Pulmonary artery endothelial cell (primary cell): ENCODE measurements at places on chromosomes 13 and 19.

DNA sequence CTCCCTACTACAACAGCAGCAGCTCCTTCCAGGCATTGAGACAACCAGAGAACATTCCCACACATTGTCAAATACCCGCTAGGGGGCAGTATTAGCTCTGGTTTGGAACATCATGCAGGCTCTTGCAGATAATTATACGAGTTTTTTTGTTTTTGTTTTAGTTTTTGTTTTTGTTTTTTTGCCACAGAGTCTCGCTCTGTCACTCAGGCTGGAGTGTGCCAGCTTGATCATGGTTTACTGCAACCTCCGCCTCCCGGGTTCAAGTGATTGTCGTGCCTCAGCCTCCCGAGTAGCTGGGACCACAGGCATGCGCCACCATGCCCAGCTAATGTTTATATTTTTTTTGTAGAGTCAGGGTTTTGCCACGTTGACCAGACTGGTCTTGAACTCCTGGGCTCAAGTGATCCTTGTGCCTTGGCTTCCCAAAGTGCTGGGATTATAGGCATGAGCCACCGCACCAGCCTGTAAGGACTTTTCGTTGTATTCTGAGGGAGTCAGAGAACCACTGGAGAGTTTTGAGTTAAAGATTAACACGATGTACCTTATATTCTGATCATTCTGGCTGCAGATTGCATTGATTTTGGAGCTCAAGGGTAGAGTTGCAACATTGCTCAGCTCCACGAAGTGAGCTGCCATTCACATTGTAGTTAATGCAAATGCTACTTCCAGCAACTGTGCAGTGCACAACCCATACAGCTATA is 41.7 kb upstream of the CEACAM20 start:
- DNase-seq: peak; percentile 49

GRCh38 chr19:39106194-39106593 is 19.4 kb upstream of the PAK4 start:
- no peak for DNase-seq

DNA sequence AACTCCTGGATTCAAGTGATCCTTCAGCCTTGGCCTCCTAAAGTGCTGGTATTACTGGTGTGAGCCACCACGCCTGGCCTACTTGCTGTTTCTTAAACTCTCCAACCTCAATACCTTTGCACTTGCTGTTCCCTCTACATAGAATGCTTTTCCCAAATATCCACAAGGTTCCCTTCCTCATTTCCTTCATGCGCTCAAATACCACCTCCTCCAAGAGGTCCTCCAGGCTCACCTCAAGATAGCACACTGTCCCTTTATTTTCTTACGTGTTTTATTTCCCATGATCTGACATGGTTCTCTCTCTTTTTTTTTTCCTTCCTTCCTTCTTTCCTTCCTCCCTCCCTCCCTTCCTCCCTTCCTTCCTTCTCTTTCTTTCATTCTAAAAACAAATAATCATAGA is 13.5 kb downstream of the RDH8 start:
- no peak for DNase-seq

DNA sequence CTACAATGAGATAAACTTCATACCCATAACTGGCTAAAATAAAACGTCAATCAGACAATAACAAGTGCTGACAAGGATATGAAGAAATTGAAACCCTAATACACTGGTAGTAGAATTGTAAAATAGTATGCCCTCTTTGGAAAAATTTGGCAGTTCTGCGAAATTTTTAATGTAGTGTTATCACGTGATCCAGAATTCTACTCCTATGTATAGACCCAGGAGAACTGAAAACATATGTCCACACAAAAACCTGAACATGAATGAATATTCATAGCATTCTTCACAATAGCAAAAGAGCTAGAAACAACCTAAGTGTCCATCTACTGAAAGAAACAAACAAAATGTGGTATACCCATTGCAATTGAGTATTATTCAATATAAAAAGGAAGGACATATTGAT is 14.2 kb upstream of the MYO16 start:
- DNase-seq: no peak

- DNase-seq: no peak
These were observed 9.1 kb downstream of the KCNC3 start for GRCh38 chr19:50320051-50320450.

- no peak for DNase-seq
These were observed 225.7 kb downstream of the LMO7 start for GRCh38 chr13:75861786-75862185.

GRCh38 chr13:74306496-74306895 is 172.3 kb upstream of the KLF12 start:
- DNase-seq: no peak

DNA sequence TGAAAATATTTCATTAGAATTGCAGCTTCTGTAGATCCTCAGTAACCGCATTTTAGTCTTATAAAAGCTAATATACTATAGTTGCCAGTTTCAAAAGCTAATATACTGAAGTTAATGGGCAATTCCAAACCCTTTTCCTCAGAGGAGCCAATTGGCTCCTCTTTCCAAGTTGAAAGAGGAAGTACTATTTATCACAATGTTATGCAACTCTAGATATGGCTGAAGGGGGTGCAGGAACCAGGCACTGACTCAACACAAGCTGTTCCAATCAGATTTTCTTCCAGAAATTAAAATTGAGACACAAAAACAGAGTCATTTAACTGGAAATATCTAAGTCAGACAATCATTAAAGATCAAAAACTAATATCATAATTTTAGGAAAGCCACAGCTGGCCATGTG is 258.9 kb downstream of the PCDH20 start:
- no peak for DNase-seq

GRCh38 chr19:35211545-35212230 is 16.9 kb downstream of the FAM187B start:
- DNase-seq: no peak

GRCh38 chr13:43346427-43346826 is 323.0 kb downstream of the DNAJC15 start:
- no peak for DNase-seq

GRCh38 chr13:99005609-99006008 is 27.7 kb upstream of the DOCK9 start:
- DNase-seq: no peak

DNA sequence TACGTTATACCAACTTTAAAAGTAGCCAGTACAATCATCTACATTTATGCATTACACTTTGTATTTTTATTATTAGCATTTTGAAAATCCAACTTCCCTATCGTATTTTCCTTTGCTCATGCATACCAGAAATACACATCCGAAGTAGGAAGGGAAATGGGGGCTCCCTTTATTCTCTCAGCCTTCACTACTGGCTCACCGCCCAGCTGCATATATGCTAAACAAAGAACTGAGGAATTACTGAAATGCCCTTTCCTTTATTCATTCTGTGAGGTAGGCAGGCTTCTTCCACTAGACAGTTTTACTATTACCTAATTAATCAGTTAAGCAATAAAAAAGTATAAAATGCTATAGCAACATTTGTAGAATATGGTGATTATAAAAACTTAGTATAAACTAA is 291.6 kb downstream of the KLF12 start:
- DNase-seq: peak; percentile 29

DNA sequence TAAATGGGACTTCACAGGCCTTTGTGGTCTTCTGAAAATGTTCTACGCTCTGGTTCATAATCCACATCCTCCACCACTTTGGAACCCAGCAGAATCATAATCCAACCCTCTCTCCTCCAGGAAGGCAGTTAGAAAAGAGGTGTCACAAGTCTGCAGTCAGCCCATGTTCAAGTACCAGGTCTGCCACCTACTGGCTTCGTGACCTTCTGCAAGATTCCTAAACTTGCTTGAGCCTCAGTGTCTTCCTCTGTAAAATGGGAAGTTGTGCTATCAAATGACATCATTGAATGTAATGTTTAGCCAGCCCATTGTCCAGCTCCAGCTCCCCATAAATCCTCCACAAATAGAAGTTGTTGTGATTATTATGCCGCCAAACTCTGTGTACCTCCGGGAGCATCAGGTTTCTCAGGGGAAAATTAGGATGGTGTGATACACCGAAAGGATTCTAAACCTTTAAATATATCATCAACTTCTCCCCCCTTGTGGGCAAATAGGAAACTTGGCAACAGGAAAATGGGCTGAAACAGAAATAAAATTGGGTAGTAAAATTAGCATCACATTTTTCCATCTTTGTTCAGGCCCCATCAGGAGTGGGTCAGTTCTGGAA is 109.7 kb downstream of the NUFIP1 start:
- DNase-seq: peak; percentile 20

- no peak for DNase-seq
These were observed 193.2 kb downstream of the POU4F1 start for GRCh38 chr13:78410164-78410563.

DNA sequence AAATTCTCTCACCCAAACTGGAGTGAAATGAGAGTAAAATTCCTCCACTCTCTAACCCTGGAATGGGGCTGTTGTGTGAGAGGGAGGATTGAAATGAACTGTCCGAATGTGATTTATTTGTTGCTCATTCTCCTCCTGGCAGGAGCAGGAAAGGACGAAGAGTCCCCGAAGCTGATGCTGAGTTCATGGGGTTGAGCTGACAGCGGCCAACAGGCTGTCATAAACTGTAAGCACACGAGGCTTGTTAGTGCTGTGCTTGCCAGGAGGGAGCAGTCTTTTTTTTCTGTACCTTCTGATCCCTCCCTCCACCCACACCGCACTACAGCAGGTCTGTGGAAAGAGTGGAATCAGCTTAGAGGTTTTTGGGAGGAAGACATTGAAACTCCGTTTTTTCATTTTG is 33.1 kb upstream of the ZNF331 start:
- DNase-seq: no peak

DNA sequence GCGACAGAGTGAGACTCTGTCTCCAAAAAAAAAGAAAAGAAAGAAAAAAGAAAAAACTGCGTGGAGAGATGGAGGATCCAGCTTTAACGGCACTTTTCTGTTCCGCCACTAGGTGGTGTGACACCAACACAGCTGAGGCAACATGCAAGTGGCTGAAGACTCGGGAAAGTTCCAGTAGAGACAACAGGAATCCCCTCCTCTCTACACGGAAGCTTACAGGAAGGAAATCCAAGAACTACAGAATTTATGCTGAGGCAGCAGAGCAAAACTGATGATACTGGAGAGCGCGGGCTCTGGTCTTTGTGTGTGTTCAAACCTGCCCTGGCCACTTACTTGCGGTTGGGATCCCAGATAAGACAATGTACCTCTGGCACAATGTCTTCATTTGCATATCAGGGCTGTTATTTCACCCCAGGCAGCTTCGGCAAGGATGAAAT is 9.9 kb downstream of the RANBP3 start:
- DNase-seq: peak; percentile 61

DNA sequence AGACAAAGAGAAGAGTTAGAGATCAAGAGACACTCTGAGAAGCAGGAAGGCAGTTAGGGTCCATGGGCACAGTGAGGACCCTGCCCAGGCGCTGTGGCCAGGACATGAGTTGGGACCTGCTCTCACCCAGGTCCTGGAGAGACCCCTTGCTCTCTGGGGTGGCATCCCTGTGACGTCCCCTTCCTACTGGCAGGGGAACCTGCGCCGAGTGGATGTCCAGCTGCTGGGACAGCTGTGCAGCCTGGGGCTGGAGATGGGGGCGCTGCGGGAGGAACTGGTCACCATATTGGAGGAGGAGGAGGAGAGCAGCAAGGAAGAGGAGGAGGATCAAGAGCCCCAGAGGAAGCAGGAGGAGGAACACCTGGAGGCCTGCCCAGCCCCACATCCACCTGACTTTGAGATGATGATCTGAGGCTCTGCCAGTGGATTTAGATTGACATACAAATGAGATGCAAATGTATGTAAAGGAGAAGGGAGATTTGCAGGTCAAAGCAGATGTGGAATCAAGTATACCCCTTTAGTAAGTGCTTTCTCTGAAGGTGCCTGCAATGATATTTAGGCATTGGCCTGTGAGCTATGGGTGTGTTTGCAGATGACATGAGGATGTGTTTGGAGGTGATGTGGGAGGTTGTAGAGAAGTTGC is 978 bp downstream of the ERICH4 start:
- DNase-seq: no peak

DNA sequence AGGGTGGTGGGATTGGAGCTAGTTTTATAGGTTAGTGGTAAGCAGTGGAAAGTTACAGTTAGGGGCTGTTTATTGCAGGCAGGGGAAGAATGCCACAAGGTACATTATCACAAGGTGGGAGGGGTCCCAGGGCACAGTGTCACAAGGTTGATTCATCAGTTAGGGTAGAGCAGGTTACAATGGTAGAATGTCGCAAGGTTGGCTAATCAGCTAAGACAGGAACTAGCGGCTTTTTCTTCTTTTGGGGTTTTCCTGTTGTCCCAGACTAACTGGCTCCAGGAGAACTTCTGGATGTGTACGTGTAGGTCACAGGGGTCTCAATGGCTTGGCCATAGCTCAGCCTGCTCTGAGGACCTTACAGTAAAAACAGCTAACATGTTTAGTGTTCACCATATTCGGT is 1221.1 kb downstream of the SLITRK1 start:
- DNase-seq: no peak

DNA sequence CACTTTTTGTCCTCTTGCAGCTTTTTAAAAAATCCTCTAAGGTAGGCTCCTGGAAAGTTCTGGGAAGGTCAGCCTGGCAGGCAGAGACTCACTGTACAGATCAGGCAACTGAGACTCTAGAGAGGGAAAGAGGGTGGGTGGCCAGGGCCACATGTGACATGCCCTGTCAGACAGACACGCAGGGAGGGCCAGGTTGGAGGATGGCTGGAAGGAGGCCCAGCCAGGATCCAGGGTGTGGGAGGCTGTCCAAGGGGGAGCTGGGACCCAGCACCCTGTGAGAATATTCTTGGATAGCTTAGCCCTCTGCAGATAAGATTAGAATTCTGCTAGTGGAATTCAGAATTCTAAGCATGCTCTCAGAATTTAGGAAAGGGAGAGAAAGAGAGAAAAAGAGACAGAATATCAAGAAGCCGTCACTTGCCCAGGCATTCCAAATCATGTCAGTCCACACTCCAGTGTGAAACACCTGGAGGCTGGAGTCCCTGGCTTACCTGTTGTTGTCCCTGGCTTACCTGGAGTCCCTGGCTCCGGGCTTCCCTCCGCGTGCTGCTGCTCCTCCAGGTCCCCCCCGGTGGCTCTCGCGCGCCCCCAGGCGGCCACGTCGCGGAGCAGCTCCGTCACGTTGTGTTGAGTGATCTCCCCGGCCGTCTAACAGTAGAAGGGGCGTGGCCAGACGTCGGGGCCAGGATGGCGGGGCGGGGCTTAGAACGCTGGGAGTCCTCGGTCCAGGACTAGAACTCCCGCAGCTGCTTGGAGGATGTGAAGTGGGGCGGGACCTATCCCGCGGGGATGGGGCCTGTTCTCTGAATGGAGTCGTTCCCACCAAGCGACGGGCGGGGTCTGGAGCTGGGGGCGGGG is 2.8 kb upstream of the TNNI3 start:
- DNase-seq: peak; percentile 44

DNA sequence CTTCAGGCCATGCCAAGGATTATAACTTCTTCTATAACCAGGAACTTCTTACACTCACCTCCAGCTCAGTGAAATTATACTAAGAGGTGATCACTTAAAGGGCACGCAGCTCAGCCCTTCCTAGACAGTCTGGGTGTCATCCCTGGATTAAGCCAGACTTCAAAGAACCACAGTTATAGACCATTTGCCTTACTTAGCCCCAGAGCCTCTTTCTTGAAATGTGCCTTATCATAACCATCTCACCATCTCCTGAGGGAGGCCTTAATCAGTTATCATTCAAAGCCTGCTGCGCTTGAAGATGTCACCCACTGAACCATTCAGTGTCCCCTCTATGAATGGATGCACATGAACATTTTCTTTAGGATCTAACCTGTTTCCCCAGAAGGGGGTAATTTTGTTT is 10.1 kb upstream of the DHRS12 start:
- DNase-seq: no peak

- DNase-seq: no peak
These were observed 71.9 kb upstream of the KLF12 start for GRCh38 chr13:74206061-74206561.
